Activated T-cell treated with anti-CD3 and anti-CD28 coated beads, Interleukin-2, amount 50 U/mL, for 72 hours (primary cell): ENCODE measurements at places on chromosomes 1 and 21. TPM values are rescaled to one million over a fixed set of nuclear protein-coding genes. Genes with fewer than 3 reads are reported as not detected.

The OR2G2 gene
- total RNA-seq = not detected

The FBLIM1 gene
- total RNA-seq = not detected

The SELP gene
- 1.6 TPM for total RNA-seq

The PANK4 gene
- 44.6 TPM for total RNA-seq

The RNF223 gene
- 0.12 TPM for total RNA-seq

DNA sequence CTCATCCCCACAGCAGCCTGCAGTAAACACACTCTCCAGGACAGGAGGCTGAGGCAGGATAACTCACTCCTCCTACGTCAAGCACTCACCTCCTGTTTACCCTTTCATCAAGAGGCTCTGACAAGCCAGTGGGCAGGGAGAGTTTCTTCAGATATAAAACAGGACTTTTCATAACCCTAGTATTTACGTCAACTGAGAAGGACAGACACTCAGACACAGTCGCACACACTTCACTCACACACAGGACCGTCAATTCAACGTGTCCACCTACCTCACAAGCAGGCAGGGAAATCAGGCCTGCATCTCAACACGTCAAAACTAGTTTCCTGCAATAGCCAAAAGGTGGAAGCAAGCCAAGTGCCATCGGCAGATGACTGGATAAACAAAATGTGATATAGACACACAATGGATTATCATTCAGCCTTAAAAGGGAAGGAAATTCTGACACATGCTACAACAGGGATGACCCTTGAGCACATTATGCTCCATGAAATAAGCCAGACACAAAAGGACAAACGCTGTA, 48.6 kb downstream of the ITPKB start:
- DNase-seq = peak; percentile 77

GRCh38 chr1:40929155-40929554, 50.3 kb upstream of the CTPS1 start:
- no peak for DNase-seq

DNA sequence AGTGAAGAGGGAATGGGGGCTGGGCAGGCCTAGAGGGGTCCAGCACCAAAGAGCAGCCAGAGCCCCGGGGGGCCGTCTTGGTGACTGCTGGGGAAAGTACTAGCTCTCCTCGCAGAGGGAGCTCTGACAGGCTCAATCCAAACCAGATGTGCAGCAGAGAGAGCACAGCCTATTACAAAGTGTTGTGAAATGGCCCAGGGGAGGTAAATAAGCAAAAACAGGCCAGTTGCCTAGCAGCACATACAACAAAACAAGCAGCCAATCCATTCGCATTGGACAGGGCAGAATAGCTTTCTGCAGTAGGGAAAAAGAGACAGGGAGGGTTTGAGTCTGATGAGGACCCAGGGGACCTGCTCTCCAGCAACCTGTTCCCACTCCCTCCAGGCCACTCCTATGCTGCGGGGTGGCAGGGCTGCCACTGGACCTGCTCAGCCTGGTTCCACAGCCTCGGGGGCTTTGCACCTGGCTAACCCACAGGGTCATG, 239.6 kb upstream of the FGGY start:
- no peak for DNase-seq

- no peak for DNase-seq
Measured at GRCh38 chr1:96363826-96364225, 357.8 kb upstream of the PTBP2 start.

DNA sequence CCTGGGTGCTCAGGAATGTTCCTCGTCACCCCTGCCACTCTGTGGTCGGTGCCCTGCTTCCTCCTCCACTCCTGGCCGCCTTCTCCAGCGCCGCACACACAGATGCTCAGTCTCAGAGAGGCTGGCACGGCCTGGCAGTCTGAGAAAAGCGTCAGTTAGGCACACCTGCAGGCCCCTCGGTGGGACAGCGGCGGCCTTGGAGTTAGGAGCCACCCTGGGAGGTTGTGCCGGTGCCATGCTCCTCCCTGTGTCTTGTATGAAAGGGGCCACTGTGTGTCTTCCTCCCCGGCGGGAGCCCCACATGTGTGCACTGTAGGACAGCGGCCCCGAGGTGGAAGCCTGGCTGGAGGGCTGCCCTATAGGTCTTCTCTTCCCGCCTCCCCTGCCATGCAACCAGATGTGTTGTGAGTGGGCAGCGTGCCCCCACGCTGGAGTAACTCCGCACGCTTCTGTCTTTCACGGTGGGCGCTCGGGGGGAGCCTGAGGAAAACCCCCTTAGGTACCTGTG, 145.2 kb downstream of the PGBD5 start:
- no peak for DNase-seq

DNA sequence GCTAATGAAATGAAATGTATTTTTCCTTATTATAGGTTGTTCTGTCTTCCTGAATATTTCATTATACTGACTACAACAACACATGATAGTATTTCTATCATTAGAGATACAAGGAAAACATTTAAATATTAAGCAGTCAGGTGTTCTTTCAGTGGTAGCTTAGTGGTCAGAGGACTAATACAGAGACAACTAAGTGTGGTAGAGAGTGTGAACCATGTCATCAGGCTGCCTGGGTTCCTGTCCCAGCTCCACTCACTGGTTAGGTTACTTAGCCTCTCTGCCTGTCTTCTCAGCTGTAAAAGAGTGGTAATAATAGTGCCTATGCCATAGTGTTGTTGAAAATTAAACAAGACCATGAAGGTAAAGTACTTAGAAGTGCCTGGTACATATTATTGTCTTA, 3.9 kb downstream of the UAP1 start:
- DNase-seq = no peak

DNA sequence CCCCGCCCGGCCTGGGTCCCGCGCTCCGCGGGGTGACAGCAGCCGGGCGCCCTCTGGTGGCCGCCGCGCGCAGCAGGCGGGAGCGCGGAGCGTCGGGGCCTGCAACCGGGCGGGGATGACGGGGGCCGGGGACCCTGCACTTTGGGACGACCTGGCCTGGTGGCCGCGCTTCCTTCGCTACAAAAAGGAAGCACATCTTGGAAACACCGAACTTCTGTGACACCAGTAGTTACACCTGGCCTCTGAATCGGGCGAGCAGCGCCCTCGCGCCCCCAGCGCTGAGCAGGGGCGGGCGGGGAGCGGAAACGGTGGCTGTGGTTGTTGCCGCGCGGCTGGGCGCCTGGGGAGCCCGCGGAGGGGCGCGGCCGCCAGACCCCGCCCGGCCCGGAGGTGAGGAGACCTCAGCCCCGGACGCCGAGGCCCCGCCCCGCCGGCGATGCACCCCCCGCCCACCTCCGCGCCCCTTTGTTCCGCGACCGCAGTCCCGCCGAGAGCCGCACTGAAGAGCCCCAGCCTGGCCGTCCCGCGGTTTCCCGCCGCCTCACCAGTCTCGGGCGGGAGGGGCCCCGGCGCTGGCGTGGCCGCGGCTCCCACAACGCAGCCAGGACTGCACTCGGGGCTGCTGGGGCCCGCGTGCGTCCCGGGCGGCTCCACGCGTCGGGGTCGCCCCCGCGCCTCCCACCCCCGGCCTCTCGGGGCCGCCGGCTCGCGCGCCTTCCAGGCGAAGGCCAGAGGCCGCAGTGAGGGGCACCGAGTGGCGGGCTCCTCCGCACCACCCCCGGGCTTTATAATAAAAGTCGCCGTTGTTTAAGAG, 59.3 kb downstream of the H3-3A start:
- peak; percentile 89 for DNase-seq

DNA sequence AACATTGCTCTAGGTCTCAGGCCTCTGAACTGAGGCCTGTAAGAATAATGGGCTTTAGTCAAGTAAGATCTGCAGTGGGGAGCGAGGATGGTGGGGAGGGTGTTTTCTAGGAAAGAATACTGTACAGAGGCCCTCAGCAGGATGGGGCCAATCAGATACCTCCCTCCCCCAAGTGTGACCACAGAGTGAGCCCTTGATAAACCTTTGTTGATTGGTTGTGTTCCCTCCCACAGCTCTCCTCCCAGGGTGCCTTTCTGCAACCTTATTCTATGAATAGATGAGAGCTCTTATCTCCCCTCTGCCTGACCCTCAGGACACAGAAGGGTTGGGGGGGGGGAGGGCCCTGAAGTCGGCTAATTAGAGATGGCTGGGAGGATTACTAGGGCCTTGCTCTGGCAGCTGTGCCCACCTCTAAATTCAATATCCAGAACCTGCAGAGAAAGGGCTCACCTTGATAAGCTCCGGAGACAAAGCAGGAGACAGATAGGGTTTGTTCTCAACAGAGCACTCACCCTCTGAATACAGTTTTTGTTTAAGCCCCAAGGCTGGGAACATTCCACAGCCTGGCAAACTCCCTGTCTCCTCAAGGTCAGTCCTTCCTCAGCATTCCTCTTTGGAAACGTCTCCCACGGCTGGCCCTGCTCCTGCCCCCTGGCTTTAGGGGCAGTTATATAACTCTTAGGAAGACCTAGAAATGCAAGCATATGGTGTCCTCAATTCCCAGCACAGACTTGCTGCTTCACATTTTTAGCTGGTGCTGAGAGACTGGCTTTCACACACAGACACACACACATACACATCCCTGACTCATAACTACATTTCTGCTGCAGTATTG, 42.9 kb downstream of the ATP1A1 start:
- no peak for DNase-seq

DNA sequence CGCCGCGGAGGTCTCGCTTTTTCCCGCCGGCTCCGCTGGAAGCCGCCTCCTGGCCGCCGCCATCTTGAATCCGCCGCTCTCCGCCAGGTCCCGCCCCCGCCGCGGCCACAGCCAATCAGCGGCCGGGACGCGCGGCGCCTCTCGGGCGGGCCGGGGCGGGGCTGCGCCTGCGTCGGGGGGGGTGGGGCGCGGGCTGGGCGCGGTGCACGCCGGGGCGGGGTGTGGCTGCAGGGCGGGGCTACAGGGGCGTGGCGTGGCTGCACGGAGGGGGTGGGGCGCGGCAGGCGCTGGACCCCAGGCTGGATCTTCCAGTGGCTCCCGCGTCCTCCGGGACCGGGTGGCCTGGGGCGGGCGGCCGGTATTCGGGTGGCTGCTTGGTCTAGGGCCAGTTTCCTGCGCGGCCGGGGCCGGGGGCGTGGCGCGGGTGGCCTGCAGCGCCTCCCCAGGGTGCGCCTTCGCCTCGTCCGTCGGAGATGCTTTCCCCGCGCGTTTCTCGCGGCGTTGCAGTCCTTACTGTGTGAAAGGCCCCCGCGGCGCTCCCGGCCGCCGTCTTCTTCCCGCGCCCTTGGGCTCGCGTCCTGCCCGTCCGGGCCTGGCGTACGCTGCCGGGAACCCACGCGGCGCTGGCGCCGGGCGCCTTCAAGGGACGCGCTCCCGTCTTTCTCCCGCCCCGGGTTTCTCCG, 575 bp downstream of the PCNT start:
- DNase-seq = peak; percentile 88

DNA sequence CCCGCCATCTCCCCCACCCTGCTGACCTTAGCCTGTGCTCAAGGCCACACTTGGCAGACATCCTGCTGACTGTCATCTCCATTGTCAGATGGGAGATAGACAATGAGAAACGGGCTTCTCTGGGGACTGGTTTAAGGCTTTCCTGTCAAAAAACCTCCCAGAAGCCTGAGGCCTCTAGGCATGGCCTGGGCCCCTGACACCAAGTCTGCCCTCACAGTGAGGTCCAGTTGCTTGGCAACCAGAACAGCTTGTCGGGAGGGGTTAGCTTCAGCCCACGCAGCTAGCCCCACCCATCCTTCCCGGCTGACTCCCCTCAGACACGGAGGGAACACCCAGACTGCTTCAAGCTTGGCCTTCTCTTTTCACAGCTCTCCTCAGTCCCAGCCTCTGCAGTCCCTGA, 11.0 kb downstream of the PLEKHA6 start:
- no peak for DNase-seq

- peak; percentile 38 for DNase-seq
Measured at GRCh38 chr1:183635099-183635605, 431 bp downstream of the ARPC5 start.

GRCh38 chr1:60867782-60868181, 214.6 kb upstream of the NFIA start:
- no peak for DNase-seq

DNA sequence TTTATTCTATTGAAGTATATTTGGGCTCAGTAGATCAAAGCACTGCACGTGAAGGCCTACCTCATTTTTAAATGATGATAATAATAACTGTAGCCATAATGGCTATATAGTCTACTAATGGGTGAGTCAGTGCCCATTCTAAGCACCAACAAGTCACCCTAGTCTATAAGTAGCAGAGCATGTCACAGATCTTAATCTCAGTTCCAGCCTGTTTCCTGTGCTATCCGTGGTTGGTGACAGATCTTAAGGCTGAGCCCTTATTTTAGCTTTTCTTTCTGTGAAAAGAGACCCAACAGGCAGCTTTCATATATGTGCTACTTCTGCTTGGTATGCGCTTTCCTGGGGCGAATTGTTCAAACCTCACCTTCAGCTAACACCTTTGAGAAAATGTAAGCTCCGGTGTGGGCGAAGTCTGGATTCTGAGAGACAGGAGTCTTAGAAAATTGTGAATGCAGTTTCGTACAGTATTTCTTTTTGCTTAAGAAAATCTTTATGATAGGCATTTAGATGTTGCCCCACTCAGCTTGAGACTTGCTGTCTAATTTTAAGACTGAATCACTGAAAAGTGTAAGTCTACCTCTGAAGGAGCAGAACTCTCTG, 59.6 kb downstream of the FMN2 start:
- DNase-seq = no peak

DNA sequence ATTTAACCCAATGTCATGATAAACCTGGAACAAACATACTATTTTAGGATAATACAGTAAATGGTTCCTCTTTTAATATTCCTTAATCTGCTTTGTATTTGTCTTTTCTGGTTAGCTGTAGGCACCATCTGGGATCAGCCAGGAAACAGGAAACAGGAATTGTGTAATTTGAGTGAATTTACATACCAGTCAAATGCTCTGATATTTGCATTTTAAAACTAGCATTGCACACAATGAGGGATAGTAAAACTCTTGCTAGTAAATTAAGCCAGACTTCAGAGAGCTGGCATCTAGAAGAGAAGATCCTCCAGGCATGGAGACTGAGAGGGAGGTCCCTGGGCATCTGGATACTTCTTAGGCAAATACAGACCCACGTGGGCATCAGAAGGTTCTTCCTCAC, 103.5 kb downstream of the HMCN1 start:
- no peak for DNase-seq

DNA sequence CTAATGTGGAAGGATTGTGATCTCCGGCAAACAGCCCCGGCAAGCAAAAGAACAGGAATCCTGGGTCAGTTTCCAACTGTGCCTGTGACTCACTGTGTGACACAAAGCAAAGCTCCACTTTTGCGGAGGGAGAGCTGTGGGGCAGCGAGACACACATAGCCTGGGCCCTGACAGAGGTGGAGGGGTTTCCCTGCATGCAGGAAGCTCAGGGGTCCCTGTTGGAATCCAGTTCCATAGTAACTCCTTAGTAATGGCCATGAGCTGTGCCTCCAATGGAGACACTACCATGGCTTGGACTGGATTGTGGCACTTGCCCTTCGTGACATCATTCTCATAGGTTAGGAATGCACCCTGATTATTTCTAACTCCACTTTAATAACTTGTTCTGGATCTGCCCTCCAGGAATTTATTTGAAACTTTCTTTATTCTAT, 47.0 kb upstream of the ATF3 start:
- DNase-seq = no peak

GRCh38 chr1:151547119-151547899, 7.2 kb downstream of the TUFT1 start:
- no peak for DNase-seq
